Hematopoietic multipotent progenitor cell treated with erythropoietin and hydrocortisone succinate and interleukin-3 and kit ligand, for 15 days (in vitro differentiated cells): ENCODE measurements at places on chromosomes 2 and 18.

GRCh38 chr18:56089612-56090258, 501.7 kb upstream of the TCF4 start:
- no peak for DNase-seq

DNA sequence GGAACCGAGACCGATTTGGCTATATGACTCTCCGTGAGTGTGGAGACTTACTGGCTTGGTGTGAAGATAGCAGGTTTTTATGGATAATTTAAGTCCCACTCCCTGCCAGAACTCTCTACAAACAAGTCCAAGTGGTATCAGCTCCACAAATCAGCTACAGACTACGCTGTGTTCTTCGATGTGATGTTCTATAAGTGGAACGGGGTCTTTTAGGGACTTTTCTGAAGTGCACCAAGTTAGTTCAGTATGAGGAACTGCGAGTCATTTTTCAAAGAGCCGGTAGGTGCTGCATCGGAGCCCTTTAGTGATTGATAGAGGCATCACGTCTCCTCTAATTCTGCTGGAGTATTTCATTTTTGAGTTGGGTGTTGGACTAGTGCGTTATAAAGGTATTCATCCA, 107.1 kb downstream of the TSHZ1 start:
- DNase-seq, result no peak

DNA sequence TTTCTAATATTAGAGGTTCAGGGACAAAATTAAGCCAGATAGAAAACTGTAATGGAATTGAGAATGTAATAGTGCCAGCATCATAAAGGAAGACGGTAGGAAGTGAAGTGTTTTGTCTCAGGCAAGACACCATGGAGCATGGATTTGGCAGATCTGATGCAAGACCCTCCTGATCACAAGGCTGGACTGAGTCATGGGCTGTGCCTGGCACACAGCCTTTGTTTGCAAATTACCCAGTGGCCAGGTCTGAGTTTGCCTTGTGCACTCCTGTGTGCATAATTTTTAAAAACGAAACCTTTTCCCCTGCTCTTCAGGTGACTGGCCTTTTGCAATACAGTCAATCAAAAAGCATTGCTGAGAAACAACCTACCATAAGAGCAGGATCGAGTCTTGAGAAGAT, 2.0 kb upstream of the UPP2 start:
- no peak for DNase-seq

DNA sequence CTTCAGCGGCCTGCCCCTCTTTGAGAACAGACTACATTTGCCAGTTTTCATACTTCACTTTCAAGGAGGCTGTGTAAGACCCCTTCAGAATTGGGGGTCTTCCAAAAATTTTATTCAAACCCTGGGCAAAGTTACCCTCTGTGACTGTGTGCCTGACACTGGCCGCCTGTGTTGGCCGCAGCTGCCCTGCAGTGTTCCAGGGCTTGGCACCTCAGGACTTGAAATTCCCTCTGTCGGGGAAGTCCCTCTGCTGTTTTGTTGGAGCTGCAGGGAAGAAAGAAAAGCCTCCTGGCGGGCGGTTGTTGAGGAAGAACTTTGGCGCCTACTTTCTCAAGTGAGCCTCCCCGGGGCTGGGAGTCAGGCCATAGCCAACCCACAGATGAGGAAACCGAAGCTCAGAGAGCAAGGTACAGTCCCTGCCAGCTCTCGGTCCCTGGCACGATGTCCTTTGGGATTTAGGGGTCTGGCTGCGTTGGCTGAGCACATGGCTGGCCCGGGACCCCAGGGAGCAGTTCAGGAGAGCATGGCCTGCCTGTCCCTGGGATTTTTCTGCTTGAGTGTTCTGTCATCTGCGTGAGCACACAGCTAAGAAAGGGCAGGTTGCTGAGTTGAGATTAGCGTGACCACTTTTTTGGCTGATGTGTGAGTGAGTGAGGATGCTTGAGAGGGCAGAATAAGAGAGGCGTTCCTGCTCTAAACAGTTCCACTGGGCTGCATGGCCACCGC, 17.9 kb upstream of the ASB1 start:
- DNase-seq, result no peak

GRCh38 chr2:18771212-18771611, 181.8 kb upstream of the NT5C1B start:
- DNase-seq, result no peak

- no peak for DNase-seq
These were observed 42.0 kb downstream of the SPC25 start for GRCh38 chr2:168848225-168848624.

- DNase-seq, result no peak
These were observed 277.7 kb upstream of the FBXO11 start for GRCh38 chr2:48183991-48184390.

- no peak for DNase-seq
These were observed 91.6 kb downstream of the BIN1 start for GRCh38 chr2:127015106-127015910.

- no peak for DNase-seq
These were observed 67.0 kb downstream of the RBMS1 start for GRCh38 chr2:160426604-160427003.

GRCh38 chr2:8605351-8606065, 76.3 kb upstream of the ID2 start:
- no peak for DNase-seq

DNA sequence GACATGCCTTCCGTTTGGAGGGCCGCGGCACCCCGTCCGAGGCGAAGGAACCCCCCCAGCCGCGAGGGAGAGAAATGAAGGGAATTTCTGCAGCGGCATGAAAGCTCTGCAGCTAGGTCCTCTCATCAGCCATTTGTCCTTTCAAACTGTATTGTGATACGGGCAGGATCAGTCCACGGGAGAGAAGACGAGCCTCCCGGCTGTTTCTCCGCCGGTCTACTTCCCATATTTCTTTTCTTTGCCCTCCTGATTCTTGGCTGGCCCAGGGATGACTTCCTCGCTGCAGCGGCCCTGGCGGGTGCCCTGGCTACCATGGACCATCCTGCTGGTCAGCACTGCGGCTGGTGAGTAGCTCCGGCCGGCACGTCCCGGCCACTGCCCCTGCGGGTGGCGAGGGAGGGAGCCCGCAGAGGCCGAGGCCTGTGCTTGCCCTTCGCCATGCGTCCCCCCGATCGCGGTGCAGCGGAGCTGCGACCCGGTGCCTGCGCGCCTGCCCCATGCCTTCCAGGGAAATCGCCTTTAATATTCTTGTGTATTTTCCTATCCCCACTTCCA, 1.2 kb downstream of the BMPR2 start:
- peak; percentile 12 for DNase-seq

GRCh38 chr2:219644801-219645480, 17.5 kb downstream of the SLC4A3 start:
- no peak for DNase-seq

DNA sequence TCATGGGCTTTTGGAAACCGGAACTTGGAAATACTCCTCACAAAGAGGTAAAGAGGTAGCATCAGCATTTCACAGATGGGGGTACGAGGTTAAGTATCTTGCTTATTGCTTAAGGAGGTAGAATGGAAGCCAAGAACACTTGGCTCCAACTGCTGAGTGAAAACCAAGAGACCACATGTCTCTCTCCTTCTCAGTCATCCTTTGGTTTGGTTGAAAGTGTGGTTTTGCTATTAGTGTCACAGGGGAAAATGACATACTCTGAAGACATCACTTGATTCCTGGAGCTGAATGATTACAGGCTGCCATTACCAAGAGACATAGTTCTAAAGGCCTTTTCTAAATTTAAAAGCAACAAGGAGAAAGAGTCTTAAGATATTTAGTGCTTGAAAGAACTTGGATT, 41.5 kb downstream of the ANTXR1 start:
- DNase-seq, result no peak

DNA sequence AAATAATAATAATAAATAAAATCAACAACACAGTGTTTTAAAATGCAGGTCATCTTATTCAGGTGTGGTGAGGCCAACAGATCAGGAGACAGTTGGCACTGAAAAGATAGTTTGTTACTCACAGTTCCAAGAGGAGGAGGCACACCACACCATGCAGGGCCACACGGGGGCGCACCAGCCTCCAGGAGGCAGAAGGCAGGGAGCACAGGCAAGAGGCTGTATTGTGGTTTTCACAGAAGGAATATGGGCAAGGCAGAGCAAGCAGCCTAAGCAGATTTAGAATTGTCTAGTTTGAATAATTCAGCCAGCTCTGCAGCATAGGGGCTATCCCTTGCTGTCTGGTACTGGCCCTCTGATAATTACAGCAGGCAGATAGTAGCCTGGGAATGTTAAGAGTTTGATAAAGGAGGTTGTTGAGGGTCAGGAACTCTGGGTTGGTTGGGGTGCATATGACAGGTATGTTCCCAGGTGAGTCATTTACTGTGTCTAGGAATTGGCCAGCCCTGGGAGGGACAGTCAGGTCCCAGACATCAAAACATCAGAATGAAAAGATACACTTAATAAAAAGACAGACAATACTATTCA, 31.3 kb downstream of the KIAA2012 start:
- DNase-seq, result peak; percentile 27

- no peak for DNase-seq
These were observed 59.4 kb downstream of the FMNL2 start for GRCh38 chr2:152394326-152394725.

- DNase-seq, result peak; percentile 35
These were observed 706 bp downstream of the UBXN2A start for GRCh38 chr2:23940718-23941620.

DNA sequence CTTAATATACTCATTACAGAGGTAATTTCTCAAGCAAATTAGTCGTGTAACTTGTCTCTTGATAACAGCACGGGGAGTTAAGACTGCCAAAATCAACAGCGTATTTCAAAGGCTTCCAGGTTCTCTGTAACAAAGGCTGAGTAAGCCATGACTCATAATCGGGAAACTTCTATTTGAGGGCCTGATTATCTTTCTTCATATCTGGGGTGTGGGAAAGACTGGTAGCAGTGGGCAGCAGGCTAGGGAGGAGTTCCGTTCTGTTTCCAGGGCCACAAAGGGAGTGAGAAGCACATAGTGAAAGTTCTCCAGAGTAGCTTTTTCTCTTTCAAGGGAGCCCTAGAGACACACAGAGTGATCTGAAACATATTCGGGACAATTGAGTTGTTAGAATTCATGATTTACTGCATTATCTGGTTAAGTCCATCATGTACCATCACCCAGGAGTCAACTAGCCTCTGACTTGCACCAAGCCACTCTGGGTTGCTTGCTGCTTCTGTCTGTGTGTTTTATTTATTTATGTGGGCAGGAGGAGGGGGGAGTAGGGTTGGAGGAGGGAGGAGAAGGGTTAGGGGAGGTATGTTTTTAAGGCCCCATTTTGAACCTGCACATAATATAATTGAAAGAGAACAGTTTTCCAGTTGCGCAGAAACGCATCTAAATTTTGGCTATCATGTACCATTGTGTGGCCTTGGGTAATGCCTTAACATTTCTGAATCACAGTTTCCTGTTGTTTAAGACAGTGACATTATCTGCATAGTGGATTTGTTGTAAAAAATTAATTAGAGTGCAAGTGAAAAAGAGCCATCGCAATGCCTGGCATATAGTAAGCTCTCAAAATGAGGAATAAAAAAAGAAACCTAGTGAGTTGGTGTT, 80.5 kb upstream of the ITPRID2 start:
- DNase-seq, result no peak

DNA sequence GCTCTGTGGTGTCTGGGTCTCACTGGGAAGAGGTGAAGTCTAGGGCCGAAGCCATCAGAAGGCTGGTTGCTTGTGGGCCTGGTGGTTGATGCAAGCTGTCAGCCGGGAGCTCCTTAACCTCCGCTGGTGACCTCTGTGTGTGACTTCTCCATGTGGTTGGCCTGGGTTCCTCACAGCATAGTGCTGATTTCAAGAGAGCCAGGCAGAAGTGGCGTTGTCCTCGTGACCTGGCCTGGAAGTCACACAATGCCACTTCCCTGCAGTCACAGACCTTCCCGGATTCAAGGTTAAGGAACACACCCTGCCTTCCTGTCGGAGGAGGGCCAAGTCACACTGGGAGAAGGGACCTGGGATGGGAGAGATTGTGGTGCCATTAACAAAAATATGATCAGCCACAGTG, 303.7 kb upstream of the HS6ST1 start:
- no peak for DNase-seq

DNA sequence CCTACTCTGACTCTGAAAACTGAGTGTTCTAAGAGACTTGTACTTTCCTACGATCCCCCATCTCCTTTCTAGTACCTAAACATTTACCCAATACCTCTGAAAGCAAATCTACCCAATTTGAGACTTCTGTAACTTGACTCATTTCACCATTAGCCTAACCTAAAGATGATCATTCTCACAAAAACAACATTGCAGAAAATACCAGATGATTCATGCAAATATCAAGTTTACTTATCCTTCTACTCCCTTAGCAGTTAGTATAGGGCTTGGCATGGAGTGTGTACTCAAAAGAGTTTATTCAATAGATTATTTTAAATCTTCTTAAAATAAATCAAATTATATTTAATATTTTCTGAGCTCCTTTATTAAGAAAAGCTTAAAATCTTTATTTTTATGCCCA, 89.6 kb downstream of the NR4A2 start:
- DNase-seq, result no peak

- no peak for DNase-seq
These were observed 29.9 kb downstream of the TPGS2 start for GRCh38 chr18:36798738-36799473.

DNA sequence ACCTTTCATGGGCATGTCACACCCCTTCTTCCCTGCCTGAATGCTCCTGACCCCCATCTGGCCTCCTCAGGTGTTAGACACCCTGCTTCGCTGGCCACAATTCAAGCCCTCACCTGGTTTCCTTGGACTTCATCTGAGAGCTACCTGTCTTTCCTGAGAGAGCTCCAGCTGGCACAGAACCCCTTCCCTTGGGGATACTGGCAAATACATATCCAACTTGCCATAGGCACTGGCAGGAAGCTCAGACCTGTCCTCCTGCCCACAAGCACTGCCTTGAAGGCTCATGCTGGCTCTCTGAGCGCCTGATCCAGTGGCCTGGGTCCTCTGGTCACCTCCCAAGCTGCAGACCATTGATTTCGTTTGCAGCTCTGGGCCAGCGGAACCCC, 74.1 kb upstream of the MAP4K3 start:
- no peak for DNase-seq

- no peak for DNase-seq
These were observed 1.1 kb upstream of the DNPEP start for GRCh38 chr2:219388907-219389156.

DNA sequence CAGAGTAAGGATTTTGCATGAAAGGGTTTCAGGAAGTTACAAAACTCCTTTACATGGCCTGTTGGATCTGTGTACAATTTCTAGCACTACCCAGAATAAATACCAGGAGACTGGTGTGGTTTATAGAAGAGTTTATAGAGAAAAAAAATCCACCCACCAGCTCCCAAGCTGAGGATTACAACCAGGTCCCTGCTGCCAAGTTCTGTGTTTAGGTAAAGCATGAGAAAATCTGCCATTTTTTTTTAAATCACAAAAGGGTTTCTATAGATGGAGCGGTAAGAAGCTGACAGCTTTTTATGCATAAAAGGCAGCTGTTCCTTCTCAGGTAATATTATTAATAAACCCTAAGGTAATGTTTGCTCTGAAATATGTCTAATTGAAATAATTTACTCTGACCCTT, 545.4 kb upstream of the ZEB2 start:
- DNase-seq, result no peak

DNA sequence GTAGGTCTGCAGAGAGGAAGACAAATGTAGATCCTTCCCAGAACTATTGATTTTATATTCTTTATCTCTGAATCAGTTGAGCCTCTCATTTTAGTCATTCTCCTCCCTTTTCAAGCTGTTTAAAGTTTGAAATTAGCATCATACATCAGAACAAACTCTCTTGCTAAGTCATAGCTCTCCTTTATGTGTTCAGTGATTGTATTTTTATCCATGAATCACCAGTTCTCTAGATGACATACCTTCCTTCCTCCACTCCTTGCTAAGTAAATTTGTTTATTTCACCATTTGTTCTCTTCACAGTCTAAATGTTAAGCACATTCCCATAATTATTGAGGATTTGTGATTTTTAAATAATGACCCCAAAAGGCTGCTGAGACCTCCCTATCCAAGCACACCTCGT, 63.5 kb upstream of the RAPGEF4 start:
- DNase-seq, result no peak
